SK-N-SH (cell line): ENCODE measurements at places on chromosomes 3 and 15. TPM values are rescaled to one million over a fixed set of nuclear protein-coding genes. Genes with fewer than 3 reads are reported as not detected.

DNA sequence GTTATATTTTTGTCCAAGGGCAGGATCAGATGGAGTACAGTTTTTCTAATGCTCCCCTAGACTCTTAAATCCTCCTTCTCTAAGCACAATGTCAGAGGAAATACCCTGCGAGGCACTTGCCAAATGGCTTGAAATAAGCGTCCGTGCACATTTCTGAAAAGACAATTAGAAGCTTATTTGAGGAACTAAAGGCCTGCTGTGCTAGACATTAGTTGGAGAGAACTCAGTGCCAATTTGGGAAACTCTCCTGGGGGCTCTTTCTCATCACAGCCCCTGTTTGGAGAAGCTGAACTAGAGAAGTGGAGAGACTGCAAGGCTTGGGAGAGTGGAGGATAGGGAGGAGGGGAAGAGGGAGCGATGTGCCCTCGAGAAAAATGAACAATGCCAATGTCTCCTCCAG is 247.6 kb upstream of the C2CD4B start:
- DNase-seq = no peak
- peak overlapping the region; percentile 40; the same call in 1 of the 2 replicates for H3K27ac ChIP-seq
- no peaks in the 10 kb centered on the region for H3K27me3 ChIP-seq
- H3K4me1 ChIP-seq = peaks cover 22% of the 10 kb centered on the region

GRCh38 chr15:58983261-58983660 is 4.2 kb upstream of the RNF111 start:
- no peaks in the 10 kb centered on the region for H3K36me3 ChIP-seq
- no peaks in the 10 kb centered on the region for H3K4me1 ChIP-seq
- no peak overlapping the region for H3K27ac ChIP-seq

DNA sequence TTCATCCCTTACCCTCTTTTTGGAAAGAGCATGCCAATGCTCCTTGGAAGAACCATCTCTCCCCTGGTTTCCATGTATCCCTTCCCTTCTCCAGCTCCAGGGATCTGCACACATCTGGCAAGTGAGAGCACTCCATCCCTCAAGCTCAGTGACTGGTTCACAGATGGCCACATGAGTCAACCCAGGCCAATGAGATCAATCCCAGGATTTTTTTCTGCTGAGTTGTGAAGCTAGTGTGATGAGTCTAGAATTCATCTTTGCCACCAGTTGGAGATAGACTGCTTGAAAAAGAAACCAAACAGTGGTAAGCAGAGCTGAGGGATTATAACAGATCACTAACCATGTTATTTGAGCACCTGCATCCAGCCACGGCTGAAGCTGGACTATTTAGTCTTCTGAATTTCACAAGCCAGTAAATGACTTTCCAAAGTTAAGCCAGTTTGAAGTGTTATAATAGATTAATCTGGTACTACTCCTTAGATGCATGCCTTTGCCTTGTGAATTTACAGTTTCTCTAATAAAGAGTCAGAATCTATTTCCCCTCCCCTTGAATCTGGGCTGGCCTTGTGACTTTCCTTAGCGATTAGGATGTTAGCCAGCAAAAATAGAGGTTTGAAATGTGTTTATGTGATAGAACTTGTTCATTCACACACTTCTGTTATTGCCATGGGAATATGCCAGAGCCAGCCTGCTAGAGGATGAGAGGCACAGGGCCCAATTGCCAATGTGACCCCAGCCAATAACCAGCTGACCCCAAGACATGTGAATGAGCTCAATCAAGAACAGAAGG is 159.8 kb downstream of the WNT5A start:
- H3K36me3 ChIP-seq = no peaks in the 10 kb centered on the region
- no peaks in the 10 kb centered on the region for H3K27me3 ChIP-seq
- DNase-seq = no peak
- peak overlapping the region; percentile 97 for H3K27ac ChIP-seq
- H3K4me1 ChIP-seq = peaks cover 2% of the 10 kb centered on the region; the same call in 1 of the 2 replicates
- H3K4me3 ChIP-seq = no peak overlapping the region

DNA sequence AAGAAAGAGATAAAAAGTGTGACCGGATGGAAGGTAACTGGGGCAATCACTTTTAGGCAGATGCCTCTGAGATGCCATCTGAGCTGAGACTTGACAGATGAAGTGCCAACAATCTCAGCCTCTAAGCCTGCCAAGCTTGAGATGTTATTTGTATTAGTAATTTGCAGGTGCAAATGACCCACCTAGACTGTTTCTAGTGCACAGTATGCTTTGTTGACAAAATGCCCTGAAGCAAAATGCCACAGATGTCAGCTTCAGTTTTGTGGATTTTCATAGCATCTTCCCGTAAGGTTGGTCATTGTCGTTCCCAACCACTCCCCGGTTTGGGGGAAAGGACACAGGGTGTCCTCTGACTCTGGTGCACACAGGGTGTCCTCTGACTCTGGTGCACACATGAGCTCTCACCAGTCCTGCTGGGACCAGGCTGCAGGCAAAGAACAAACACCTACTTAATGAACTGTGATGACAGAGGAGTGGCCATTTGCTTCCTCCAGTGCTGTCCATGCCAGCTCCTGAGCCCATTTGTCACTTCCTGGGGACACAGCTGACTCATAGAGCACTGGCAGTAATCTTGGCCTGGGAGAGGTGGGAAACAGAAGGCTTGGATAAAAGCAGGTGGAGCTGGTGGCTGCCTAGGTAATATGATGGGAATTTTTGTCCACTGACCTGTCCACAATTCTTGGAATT is 16.7 kb upstream of the PPP1R2 start:
- DNase-seq = no peak
- no peak overlapping the region for H3K27ac ChIP-seq
- 0 out of 2 replicates have a peak, but pooled peaks cover 14% of the 10 kb centered on the region for H3K27me3 ChIP-seq

- no peak overlapping the region for H3K4me3 ChIP-seq
- H3K27me3 ChIP-seq = no peaks in the 10 kb centered on the region
- H3K27ac ChIP-seq = no peak overlapping the region
- H3K4me1 ChIP-seq = peaks cover 4% of the 10 kb centered on the region; the same call in 1 of the 2 replicates
- no peak for DNase-seq
- no peaks in the 10 kb centered on the region for H3K36me3 ChIP-seq
Observed at GRCh38 chr3:51964521-51964920, 2.7 kb downstream of the PCBP4 start.

GRCh38 chr3:42036483-42036823 is 54.7 kb upstream of the TRAK1 start:
- no peaks in the 10 kb centered on the region for H3K27me3 ChIP-seq
- H3K4me1 ChIP-seq = peaks cover 33% of the 10 kb centered on the region; the same call in 1 of the 2 replicates
- H3K36me3 ChIP-seq = no peaks in the 10 kb centered on the region
- peak overlapping the region; percentile 66 for H3K27ac ChIP-seq
- peak; percentile 44 for DNase-seq

DNA sequence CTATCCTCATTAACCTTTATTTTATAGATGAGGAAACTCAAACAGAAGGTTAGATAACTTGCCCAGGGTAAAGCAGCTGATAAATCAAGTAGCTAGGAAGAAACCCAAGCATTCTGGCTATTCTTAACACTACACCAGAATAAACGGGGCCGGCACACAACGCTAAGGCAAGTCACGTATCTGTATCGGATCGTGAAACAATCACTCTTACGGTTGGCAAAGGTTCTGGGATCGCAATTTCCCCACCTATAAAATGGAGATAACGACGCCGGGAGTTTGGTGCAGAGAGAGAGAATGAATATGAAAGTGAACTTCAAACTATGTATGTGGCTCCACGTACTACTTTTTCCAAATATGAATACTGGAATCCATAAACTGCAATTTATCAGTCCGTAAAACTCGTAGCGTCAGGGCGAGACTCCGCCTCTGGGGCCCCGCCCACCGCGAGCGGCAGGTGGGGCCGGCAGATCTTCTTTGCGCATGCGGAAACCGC is 252 bp upstream of the ARMC8 start:
- no peaks in the 10 kb centered on the region for H3K27me3 ChIP-seq
- H3K4me1 ChIP-seq = 0 out of 2 replicates have a peak, but pooled peaks cover 4% of the 10 kb centered on the region
- H3K36me3 ChIP-seq = peaks cover 6% of the 10 kb centered on the region
- peak overlapping the region; percentile 89 for H3K27ac ChIP-seq

The MME gene
- 167 and 286 TPM in 2 replicates for polyA plus RNA-seq
